ENCODE measurements at places on chromosomes 4 and X.

DNA sequence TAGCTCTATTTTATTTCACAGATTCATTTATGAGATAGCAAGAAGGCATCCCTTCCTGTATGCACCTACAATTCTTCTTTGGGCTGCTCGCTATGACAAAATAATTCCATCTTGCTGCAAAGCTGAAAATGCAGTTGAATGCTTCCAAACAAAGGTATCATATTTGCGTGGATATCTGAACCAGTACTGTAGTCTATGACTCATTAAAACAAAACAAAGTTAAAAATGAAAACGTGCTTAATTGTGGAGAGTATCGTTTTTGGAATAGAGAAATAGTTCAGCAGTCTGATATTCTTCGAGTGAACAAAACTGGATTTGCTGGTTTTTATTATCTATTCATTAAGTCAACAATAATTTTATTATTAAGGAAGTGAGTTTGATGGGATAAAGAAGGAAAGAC lies 6.3 kb downstream of the AFP start:
- DNase-seq, result no peak

GRCh38 chrX:3563451-3563850 lies 150.0 kb downstream of the PRKX start:
- DNase-seq, result no peak

DNA sequence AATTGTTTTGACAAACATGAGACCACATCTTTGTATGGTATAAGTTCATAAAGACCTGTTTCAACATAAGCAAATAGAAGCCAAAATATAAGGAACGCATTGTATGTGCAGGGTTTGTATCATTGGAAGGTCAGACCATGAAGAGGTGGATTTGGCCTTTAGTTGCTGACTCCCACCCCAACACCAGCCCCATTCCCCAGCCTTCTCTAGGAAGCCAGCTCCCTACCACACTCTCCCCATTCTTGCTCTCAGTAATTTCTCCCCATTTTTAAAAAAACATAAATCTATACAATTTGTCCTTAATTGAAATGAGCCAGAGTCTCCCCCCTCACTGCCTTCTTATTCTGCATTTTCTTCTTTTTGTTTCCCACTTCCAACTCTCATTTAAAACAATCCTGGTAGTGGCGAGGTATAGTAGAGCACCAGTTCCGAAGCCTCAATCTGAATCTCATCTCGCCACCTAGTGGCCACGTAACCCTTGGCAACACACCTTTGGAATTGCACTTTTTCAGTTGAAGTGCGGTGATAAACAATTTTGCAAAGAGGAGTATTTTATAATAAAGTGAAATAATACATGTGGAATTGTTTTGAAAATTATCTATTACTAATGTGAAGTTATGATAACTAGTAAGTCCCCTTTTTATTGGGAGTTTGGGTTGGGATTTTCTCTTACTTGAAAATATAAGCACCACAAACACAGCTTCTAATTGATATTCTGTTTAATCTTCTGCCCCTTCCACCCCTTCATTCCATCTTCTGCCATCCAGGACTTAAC lies 126.6 kb downstream of the ASB9 start:
- DNase-seq, result peak; percentile 22

GRCh38 chr4:14667624-14668151 lies 334.6 kb upstream of the CPEB2 start:
- no peak for DNase-seq

- no peak for DNase-seq
Observed at GRCh38 chr4:148007792-148008191, 275.9 kb downstream of the ARHGAP10 start.
